NCI-H1417 (cell line): ENCODE measurements at places on chromosomes 3 and 15.
A peak's percentile ranks its signal among the peaks of the same experiment; 100 is the strongest.

DNA sequence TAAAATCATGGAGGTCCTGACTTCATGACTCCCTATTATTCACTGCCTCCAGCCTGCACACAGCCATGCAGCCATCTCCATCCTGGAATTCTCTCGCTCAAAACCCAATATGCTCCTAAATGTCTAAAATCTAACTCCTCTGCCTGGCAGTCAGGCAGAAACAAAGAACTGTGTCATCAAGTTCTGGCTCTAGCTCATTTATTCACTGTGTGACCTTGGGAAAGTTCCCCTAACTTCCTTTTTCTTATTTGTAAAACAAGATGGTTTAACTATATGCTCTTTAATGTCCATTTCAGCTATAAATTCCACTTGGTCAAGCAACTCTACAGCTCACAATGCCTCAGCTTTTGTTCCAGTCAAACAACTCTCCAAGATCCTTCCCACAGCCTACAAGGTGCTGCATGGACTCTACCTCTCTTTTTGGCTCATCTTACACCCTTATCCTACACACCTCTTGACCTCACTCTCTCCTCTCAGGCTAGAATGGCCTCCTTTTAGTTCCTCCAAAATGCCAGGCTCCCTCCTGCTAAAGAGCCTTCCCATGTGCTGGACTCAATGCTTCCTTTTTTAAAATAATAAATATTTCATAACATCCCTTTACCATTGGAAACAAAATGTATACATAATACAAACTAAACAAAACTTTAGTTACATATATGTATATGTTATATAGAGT, 16.4 kb downstream of the PIK3CB start:
- no peak for DNase-seq

DNA sequence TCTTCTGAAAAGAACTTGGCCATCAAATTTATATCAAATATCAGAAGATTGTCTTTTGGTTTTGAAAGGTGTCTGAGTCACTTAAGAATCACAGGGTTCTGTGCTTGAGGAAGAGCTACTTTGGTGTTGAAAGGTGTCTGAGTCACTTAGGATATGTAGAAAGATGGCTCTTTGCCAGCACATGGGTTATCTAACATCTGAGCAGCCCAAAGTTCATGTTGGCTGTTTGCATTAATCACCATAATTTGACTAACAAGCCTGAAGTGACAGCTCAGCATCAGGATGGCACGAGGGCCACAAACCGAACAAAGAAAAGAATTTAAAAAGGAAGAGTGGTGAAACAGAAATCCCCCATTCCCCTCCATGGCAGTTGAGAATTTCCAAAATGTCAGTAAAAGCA, 190.5 kb upstream of the CMC1 start:
- peak; percentile 2 for DNase-seq

GRCh38 chr3:128077202-128077624, 25.0 kb downstream of the SEC61A1 start:
- DNase-seq: no peak

DNA sequence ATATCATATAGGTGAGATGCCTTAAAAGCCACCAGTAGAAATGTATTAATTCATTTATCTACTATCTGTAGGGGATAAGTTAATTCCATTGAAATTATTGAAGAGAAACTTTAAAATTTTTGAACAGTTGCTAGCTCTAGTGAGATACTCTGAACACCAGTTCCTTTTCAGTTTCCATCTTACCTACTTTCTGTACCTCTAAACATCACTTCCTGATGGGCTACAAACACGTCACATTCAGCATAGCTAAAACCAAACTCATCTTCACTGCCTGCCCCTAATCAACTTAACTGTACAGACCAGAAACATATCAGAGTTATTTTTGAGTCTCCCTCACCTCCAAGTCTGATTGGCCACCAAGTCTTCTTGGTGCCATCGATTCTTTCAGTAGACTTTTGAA, 88.9 kb downstream of the FEZF2 start:
- no peak for DNase-seq
